Fibroblast of the aortic adventitia (primary cell): ENCODE measurements at places on chromosomes 3 and 15. TPM values are rescaled to one million over a fixed set of nuclear protein-coding genes. Genes with fewer than 3 reads are reported as not detected.

DNA sequence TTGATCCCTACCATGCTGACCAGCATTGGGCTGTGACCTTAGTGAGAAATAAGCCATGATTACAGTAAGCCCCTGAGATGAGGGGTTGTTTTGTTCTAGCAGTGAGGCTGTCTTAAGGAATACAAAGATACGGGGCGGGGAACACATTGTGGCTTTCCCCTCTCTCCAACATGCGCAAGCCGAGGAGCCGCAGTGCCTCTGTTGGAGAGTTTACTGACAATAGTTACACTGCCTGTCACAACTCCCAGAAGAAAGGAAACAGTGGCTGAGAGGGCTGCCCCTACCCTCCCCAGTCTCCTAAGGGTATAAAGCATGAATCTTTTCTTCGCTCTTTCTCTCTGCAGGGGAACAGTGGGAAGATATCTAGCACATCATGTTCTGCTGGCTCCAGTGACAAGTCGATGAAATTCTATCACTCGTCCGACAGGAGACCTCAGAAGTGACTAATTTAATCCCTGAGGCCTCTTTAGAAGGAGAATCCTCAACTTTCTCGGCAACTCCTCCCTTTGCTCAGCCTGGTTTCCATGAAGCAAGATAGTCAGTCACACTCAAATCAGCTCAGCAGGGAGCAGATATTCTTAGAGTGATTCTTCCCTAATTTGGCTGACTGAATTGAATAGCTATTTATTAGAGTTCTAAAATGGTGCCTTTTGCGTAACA lies 409.0 kb upstream of the PROK2 start:
- DNase-seq: no peak

Gene AHSG
- total RNA-seq: not detected in 2 replicates

GRCh38 chr15:60299452-60300047 lies 98.2 kb downstream of the ANXA2 start:
- no peak for DNase-seq

DNA sequence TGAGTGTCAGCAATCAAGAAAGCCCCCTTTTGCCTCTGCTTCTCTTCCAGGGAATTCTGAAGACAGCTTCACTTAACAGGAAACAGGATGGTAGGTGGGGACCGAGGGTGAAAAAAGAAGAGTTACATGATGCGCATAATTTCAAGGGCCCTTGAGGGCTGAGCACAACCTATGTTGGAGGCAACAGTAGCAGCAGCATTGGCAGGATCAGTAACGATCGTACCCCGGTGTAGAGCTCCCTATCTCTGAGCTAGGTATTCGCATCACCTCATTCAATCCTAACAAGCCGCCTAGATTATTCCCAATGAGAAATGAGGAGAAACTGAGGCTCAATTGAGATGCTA lies 432 bp upstream of the RAD54L2 start:
- DNase-seq: no peak

- no peak for DNase-seq
These were observed 30.6 kb downstream of the SLC49A4 start for GRCh38 chr3:122825460-122825859.

- peak; percentile 82 for DNase-seq
These were observed 225.5 kb upstream of the STT3B start for GRCh38 chr3:31307131-31307785.

DNA sequence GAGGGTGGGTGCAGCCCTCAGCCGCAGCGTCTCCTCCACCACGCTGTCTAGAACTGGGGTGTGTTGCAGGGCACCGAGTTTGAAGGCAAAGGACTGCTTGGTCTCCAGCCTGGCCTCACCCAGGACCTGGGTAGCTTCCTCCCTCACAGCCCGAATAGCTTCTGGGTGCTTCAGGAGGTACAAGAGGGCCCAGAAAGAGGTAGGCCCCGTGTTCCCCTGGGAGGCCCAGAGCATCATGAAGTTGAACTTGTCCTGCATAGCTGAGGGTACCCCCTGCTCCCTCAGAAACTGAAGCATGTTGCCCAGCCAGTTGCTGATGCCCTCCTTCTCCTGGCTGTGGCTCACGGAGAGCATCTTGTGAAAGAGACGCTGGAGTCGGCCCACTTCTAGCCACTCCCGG lies 930 bp downstream of the CYP8B1 start:
- DNase-seq: no peak

- peak; percentile 79 for DNase-seq
These were observed 636 bp downstream of the TBC1D21 start for GRCh38 chr15:73873889-73874511.

DNA sequence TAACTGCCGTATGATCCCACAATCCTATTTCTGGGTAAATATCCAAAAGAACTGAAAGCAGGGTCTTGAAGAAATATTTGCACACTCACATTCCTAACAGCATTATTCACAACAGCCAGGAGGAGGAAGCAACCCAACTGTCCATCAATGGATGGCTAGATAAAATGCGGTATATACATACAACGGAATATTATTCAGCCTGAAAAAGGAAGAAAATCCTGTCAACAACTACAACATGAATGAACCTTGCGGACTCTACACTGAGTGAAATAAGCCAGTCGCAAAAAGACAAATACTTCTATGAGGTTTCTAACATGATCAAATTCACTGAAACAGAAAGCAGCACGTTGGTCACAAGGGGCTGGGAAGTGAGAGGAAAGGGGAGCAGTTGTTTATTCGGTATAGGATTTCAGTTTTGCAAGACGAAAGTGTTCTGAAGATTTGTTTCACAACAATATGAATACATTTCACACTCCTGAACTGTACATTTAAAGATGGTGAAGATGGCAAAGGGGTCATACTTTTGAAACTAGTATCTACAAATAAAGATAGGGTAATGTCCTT lies 6.2 kb downstream of the DLG1 start:
- no peak for DNase-seq

Gene ZBED2
- 0.09 TPM in 1 of 2 replicates, not detected in the other for total RNA-seq

Gene SAXO2
- total RNA-seq: 0.25 and 1.4 TPM in 2 replicates

- no peak for DNase-seq
These were observed 32.5 kb downstream of the NR2F2 start for GRCh38 chr15:96362755-96363651.

DNA sequence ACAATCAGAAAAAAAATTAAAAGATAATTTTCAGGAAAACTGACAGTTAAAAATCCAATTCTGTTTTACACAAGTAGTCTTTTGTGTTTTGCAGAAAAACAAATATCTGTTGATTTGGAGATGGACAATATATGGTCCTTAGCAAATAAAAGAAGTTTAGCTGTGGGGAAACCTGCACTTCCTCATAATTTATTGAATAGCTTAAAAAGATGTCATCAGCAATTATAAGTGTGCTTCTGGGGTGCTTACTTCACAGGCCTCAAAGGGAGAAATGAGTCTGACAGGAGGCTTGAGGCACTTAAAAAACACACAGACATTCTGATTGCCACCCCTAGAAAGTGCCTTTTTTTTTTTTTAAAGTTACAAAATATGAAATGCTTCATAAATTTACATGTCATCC lies 31.6 kb upstream of the CERS3 start:
- DNase-seq: no peak

DNA sequence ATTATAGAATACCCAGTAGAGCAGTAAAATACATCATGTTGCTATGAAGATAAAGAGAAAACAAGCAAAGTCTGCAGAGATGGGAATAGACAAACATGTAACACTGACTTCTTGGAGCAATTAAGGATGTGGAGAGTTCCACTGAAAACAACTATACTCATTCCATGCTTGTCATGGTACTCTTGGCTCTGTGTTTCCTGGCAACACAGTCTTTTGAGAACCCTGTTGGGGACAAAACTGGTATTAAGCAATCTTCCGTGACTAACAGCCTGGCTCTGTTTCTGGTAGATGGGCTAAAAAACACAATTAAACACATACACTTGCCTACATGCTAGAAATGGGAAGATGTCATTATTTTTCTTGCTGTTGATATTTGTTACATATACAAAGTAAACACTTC lies 1212.3 kb upstream of the GBE1 start:
- no peak for DNase-seq

- DNase-seq: no peak
These were observed 22.2 kb upstream of the NRROS start for GRCh38 chr3:196617256-196617655.

Gene GXYLT2
- 47.8 and 59.7 TPM in 2 replicates for total RNA-seq

- no peak for DNase-seq
These were observed 462.2 kb upstream of the PROK2 start for GRCh38 chr3:72247126-72247525.

Gene CEP70
- 14.6 TPM in 2 replicates for total RNA-seq

GRCh38 chr3:110362751-110363150 lies 708.9 kb upstream of the NECTIN3 start:
- DNase-seq: peak; percentile 58

DNA sequence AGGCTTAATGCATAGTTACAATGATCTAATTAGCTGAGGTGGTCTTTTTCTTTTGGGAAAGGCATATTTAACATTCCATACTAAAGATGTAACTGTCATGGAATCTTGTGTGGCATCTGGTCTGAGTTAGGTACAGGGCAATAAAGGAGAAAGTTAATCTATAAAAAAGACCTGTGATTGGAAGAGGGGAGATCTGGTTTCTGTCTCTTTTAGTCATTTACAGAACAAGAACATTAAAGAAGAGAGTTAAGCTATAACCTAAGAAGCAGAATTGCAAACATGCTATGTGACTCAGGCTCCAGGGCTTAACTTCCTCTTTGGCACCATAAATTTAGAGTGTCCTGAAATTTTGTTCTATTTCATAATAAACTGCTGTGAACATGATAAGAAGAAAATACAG lies 47.2 kb upstream of the MME start:
- DNase-seq: peak; percentile 76

GRCh38 chr15:64247535-64247905 lies 84.7 kb upstream of the PPIB start:
- DNase-seq: no peak

DNA sequence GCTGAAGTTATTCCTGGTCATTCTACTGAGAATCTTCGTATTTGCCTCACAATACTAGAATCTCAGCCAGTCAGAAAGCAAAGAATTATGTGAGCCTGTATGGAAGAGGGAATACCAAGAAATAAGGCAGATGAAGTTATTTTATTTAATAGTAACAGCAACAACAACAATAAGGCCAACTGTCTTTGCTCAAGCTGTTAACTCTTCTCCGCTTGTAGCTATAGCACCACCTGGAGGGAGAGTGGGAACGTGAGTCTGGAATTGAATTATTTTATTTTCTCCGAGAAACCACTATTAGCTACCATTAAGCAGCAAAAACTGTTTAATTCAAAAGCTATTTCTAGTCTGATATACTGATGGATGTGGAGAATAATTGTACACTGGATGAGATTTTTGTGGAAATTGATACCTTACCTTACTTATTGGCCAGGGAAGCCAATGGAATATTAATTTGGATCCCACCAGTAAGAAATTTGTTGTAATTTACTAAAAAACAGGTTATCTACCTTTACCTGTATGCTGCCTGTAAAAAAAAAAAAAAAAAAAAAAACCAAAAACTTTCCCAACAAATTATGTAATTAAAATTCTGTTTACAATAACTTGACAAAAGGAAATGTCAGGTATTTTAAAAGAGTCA lies 50.1 kb downstream of the CALML4 start:
- DNase-seq: peak; percentile 84

Gene SMC4
- 48.7 and 130 TPM in 2 replicates for total RNA-seq

Gene C2CD4A
- total RNA-seq: not detected in 2 replicates

- DNase-seq: no peak
These were observed 17.4 kb upstream of the SYNM start for GRCh38 chr15:99087405-99087943.

DNA sequence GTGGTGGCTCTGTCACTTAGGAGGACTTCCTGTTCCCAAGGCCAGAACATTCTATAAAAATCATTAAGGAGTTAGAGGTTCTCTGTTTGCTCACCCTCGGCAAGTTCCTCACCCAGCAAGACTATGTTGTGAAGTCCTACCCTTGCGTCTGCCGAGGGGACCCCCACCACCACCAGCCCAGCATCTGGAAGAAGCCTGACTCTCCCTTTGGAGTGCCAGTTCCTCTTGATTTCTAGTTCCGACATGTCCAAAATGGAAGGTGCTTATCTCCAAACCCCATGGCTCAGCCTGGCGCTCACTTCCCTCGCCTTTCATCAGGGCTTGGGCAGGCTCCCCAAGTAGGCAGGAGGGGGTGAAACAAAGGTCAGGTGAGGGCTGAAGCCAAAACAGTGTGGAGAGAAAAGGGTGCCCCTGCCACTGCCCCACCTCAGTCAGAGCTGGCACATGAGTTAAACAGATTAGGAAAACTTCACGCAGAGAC lies 41.0 kb downstream of the BHLHE40 start:
- no peak for DNase-seq

Gene TUSC7
- total RNA-seq: not detected in 2 replicates

- DNase-seq: no peak
These were observed 8.0 kb upstream of the CTXND1 start for GRCh38 chr15:80259942-80260510.

GRCh38 chr3:152909180-152909883 lies 74.4 kb downstream of the P2RY1 start:
- DNase-seq: peak; percentile 72

DNA sequence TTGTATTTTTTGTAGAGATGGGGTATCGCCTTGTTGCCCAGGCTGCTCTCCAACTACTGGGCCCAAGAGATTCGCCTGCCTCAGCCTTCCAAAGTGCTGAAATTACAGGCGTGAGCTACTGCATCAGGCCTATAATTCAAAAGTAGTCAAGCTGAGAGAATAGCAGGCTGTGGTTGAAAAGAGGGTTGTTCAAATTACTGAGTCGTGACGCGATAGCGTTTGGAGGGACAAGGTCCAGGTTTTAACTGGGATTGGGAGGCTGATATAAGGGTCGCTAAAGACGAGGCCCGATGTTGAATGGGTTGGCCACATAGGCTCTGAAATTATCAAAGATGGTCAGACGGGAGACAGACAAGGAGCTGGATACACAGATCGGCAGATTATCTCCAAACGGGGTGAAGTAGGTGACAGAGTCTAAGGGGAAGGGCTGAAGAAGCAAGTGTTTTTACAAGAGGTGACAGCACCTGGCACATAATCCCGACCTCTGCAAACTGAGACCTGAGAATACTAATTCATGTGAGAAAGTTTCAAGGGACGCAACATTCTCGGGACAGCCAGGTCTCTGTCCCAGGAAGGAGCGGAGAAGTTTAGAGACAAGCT lies 759 bp upstream of the ARID3B start:
- DNase-seq: no peak

DNA sequence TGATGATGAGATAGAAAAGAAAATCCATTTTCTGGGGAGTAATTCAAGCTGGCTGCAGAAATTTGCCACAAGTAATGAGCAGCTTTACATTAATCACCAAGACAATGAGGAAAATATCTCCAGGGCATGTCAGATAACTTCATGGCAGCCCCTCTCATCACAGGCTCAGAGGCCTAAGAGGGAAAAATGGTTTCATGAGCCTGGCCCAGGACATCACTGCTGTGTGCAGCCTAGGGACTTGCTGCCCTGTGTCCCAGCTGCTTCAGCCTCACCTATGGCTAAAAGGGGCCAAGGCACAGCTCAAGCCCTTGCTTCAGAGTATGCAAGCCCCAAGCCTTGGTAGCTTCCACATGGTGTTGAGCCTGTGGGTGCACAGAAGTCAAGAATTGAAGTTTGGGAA lies 161.7 kb downstream of the OPA1 start:
- no peak for DNase-seq
